Activated CD8-positive, alpha-beta memory T cell treated with anti-CD3 and anti-CD28 coated beads, Interleukin-2, amount 10 ng/mL, durations not matched to agents 7 days and 5 days (primary cell): ENCODE measurements at places on chromosomes 12 and 14.
A peak's percentile ranks its signal among the peaks of the same experiment; 100 is the strongest.

DNA sequence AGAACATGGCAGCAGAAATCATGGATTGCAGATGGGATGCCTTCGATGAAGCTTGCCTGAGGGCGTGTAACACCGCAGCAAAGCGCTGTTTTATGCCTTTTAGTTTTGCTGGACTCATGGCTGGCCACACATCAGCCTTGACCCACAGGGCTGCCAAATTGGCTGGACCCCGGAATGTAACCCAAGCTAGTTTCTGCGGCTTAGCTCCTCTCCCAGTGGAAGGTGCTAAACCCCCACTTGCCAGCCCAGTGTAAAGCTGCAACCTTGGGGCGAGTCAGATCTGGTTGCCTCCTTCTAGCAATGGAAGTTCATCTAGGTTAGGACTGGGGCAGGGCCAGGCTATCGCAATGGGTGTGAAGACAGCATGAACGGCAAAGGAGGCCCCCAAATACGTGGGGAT lies 38.3 kb downstream of the MEG3 start:
- DNase-seq: no peak

DNA sequence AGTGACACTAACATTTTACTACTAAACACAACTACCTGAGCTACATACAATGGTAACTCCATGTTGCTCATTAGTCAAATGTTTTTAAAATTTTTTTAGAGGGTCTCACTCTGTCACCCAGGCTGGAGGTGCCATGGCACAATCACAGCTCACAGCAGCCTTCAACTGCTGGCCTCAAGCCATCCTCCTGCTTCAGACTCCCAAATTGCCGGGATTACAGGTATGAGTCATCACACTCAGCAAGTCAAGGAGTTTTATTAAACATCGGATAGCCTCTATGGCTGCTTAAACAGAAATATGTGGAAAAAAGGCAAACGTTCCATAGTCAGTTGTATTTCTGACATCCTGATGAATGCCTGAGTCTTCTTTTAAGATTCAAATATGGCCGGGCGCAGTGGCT lies 11.1 kb upstream of the NPFF start:
- no peak for DNase-seq

DNA sequence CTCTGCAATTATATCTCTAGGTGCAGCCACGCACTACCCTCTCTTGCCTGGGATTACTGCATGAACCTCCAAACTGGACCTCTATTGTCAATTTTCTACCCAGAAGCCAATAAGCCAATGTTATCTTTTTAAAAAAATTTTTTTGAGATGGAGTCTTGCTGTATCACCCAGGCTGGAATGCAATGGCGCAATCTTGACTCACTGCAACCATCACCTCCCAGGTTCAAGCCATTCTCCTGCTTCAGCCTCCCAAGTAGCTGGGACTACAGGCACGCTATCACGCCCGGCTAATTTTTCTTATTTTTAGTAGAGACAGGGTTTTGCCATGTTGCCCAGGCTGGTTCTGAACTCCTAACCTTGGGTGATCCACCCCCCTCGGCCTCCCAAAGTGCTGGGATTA lies 11.2 kb upstream of the PXN start:
- DNase-seq: no peak

DNA sequence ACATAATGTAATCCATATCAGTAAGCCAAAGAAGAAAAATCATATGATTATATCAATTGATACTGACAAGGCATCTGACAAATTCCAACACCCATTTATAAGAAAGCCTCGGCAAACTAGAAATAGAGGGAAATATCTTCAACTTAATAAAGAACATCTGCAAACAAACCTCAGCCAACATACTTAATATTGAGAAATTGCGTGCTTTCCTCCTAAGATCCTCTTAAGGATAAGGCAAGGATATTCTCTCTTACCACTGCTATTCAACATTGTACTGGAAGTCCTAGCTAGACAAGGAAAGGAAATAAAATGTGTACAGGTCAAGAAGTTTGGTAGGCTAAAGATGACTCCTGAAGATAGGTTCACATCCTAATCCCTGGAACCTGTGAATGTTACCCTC lies 115.9 kb downstream of the DERA start:
- no peak for DNase-seq

DNA sequence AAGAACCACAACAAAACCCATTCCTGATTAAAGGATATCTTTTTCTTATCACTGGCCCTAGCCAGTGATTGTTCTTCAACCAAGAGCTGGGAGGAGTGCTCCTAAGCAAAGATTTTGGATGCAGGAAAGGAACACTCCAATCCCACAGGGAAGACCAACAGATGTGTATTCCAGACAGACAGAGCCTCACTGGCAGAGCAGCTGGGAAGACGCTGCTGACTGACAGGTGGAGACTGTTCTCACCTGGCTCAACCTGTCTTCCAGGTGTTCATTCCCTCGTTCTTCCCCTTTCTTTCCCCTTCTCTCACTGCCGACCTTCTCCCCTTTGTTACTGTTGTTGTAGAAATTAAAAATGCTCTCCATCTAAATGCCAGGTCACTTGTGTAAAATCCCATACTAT lies 89.7 kb upstream of the CCDC198 start:
- DNase-seq: no peak

DNA sequence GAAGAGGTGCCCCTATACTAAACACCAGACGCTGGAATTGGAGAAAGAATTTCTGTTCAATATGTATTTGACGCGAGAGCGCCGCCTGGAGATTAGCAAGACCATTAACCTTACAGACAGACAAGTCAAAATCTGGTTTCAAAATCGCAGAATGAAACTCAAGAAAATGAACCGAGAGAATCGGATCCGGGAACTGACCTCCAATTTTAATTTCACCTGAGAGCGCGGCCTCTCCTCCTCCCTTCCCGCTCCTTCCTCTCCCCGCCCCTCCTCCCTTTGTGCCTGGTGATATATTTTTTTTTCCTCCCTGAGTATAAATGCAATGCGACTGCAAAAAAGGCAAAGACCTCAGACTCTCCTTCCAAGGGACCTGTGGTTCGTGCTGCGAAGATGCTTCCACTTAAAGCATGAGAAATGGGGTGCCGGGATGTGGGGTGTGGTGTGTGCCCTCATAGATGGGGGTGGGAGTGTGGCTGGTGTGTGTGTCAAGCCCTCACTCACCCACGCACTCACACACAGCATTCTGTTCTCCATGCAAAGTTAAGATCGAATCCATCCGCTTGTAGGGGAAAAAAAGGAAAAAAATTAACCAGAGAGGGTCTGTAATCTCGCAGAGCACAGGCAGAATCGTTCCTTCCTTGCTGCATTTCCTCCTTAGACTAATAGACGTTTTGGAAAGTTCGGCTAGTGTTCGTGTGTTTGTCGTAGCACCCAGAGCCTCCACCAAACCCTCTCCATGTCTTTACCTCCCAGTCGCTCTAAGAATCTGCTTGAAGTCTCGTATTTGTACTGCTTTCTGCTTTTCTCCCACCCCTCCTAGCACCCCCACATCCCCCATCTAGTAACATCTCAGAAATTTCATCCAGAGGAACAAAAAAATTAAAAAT lies 4.5 kb downstream of the HOXC10 start:
- DNase-seq: peak; percentile 52

- DNase-seq: no peak
Measured at GRCh38 chr12:132295101-132295526, 34.3 kb downstream of the GALNT9 start.

- no peak for DNase-seq
Measured at GRCh38 chr12:75554556-75554880, 43.1 kb upstream of the KRR1 start.

- DNase-seq: no peak
Measured at GRCh38 chr12:51678086-51678724, 87.2 kb downstream of the SCN8A start.

DNA sequence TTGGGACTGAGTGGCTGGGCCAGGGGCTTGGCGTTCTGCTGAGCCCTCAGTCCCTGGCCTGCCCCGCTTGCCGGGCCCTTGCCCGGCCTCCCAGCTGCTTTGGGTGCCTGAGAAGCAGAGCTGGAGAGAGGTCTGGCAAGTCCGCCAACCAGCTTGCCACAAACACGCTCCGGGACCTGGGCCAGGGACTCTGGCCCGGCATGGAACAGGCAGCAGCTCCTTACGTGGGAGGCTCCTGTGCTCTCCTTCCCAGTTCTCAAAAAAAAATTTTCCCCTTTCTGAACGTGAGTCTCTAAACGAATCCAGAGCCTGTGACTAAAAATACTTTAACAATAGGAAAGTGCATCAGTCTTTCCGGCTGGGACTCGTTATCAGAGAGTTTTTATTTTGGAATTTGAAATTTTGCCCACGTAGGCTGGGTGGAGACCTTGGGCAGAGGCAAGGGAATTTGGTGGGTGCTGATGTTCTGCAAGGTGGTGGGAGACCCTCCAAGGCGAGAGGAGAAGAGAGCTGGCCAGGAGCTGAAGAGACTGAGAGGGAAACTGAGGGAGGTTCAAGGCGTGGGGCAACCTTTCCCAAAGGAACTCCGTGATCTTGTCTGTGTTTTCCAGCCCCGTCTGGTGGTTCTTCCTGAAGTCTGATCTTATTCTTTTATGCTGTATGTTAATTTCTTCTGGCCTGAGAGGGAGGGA lies 6.8 kb upstream of the NR4A1 start:
- DNase-seq: no peak

DNA sequence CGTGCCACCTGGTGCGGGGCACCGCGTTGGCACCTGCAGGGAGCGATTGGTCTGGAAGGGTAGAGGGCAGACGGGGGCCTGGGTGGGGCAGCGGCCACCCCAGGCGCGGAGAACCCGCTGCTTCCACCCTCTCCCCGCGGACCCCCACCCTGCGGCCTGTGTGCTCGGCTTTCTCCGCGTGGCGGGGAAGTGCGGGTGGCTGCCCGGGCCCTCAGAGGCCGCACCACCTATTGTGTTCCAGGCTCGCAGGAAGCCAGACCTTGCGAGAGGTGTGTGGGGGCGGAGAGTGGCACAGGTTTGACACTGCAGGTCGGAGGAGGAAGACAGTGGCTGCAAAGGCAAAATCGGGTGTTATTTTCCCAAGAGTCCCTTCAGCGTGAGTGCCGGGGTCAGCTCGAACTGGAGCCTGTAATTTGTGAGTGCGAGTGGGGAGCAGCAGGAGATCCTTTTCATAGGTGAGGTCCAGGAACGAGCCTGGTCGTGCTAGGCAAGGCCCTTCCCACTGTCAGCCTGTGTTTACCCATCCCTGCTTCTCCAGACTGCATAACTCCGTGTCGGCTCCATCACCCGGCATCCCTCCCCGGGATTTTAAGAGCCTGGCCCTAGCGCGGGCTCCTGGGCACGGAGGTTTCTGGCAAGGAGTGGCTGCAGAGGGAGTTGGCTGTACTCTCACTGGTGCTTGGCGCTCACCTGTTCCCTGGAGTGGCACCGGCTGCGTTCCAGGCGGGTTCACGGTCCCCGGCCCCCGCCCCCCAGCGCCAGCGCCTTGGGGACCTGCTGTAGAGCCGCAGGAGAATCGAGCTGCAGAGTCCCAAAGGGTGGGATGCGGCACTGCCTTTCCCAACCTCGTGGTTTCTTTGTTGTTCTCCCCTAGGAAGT lies 935 bp downstream of the TBC1D30 start:
- no peak for DNase-seq

DNA sequence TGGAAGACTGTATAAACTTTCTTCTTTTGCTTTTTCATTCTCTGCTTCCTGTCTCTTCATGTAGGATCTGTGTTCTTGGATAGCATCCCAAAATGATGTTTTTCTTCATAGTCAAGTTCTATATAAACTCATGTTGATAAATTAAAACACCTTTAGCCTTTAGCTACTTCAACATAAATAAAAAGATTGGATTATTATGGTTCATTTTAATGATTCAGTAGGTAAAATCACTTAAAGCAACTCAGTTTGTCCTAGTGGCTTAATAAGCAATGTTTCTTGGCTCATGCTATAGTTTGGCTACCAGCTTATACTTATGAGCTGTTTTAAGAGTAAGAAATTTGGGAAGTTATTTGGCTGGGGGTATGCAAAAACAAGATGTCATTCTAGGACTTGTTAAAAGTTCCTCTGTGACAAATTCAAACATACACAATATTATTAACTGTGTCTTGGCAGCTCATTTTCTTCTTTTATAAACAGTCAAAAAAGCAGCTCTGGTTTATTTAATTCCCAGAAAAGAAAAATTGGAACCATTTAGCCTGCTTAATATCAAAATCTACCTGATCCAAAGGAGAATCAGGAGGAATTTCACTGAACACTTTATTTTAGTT lies 111.4 kb downstream of the TMTC3 start:
- no peak for DNase-seq

GRCh38 chr14:99035712-99036610 lies 236.0 kb downstream of the BCL11B start:
- no peak for DNase-seq

DNA sequence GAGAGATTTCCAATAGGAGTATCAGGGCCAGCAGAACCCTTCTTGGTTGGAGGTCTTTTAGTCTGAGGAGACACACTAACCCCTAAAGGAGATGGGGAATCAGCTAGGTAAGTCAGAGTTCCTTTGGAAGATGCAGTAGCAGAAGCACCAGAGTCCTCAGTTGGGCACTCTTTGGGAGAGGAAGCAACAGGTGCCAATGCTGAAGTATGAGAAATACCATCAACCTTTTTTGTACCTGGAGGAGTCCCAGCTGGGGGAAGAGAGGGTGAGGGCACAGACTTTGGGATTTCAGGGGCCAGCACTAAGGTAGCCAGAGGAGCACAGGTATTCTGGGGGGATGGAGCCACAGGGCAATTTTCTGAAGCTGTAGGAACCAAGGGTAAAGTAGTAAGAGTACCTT lies 6.0 kb downstream of the NACA start:
- no peak for DNase-seq

DNA sequence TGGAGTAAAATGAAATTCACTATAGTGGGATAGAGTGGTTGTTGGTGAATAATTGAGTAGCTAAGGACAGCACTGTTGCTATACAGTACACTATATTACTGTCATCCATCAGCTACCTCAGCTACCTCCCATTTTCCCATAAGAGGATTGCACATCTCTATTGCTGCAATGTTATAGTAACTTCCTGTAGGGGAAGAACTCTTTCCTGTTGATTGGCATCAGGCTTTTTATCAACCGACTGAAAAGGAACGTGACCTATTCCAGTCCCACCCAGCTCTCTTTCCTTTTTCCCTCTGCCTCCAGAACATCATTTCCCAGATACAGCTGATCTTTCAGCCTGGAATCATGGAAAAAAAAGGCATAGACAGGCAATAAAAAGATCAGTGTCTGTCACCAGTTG lies 117.4 kb downstream of the ADAMTS20 start:
- no peak for DNase-seq

DNA sequence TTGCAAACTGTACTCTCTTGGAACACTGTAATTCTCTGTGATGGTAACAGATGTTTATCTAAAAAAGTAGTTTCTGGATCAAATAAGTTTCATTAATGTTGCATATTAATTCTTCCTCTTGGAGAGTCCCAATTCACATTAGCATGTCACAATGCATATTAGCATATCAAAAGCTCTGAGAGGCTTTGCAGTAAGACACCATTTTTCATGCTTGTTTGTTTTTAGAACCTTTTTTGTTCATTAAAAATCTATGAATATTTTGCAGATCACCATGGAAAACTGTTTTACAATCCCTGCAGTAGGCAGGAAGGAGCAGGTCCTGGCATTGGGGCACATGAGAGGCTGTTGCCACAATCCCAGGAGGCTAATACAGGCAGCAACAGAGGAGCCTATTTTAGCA lies 180.7 kb downstream of the KCNH5 start:
- no peak for DNase-seq
